ENCODE measurements at places on chromosomes 2 and 18.

DNA sequence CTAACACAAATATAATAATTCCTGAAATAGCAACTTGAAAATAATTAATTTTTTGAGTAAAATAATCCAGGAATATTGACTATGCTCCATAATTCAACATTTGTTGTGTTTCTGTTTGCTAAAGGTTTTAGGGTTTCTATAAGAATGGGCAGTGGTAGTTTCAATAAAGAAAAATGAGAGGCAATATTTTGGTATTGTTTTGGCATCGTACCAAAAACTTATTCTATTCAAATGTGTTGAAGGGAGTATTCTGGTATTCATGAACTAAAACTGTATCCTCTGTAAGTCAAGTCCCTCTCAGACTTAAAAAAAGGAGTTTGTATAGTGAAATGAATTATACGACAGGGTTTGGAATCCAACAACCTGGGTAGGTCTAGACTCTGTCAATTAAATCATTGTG lies 1245.6 kb upstream of the CELF4 start:
- no peak for DNase-seq

GRCh38 chr2:105038383-105039061 lies 653 bp downstream of the MRPS9 start:
- DNase-seq, result no peak

- DNase-seq, result no peak
Observed at GRCh38 chr2:29377788-29378187, 262.6 kb downstream of the CLIP4 start.

DNA sequence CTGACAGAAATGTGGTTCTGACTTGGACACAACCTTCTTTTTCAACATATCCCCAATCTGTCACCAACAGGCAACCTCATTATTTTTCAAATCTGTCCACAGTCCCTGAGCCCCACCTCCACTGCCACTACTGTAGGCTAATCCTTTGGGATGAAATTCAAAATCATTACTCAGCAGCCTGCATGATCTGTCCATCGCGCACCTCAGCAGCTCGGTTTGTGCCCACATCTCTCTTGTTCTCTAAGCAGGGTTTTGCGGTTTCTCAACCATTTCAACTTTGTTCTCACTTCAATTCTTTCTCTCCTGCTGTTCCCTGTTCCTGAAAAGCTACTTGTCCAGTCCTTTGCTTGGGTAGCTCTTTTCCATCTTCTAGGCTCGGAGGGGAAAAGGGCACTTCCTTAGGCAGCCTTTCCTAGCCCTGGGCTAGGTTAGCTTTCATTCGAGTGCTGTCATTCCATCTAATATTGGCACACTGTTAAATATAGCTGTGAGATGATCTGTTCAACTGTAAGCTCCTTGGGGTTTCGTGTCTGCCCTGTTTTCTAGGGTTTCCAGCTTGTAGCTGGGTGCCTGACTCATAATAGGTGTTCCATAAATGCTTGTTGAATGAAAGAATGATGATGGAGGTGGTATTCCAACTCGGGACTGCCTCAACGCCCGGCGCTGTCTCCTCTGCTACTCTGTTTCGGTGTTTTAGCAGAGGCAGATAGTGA lies 653 bp upstream of the ANKAR start:
- DNase-seq, result no peak

- no peak for DNase-seq
Observed at GRCh38 chr2:203246646-203247045, 7.8 kb downstream of the CYP20A1 start.

GRCh38 chr2:45494275-45494977 lies 116.6 kb downstream of the SRBD1 start:
- peak; percentile 53 for DNase-seq

GRCh38 chr2:38190542-38191218 lies 114.7 kb upstream of the CYP1B1 start:
- DNase-seq, result no peak

- peak; percentile 2 for DNase-seq
Observed at GRCh38 chr2:129192841-129193253, 786.6 kb upstream of the RAB6C start.

DNA sequence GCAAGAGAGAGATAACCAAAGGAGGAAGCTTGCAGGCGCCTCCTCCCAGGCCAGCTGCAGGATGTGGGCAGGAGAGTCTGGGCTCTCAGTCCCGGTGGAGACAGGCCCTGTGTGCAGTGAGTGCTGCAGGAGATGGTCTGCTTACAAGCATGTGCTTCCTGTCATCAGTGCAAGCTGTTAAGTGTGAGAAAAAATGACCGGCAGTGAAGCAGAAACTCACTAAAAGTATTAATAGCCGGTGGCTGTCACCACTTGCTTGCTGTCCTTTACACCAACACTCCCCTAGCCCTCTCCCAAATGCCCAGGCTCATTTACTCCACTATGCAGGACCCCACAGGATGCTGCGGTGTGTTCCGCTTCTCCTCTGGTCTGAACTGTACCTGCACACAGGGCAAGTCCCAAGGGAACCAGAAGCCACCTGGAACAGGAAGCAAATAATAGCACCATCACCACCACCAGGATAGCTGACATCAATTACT lies 435.6 kb upstream of the HS6ST1 start:
- no peak for DNase-seq

DNA sequence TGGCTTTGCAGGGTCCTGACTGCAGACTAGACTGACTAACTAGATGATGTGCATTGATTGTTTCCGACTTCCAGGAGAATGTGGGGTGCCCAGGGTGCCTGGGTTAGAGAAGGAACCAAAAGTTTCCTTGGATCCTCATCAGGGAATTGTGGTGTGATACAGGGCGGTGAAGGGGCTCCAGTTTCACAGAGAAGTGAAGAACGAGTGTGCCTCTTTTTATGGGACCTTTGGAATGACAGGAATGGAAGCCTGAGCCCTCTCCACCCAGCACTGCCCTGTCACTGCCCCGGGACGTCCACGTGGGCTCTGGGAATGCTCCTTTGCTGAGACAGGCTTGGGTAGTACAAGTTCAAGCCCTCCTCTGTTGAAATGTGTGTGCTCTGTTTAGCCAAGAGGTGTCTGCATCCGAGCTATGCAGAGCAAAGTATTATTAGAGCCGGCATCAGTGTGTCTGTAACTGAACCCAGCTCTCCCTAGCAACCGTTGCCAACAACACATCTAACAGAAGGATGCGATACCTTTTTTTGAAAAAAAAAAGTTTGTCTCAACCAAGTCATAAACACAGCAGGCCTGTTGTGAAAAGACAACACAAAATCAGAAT lies 183.6 kb downstream of the SMAD7 start:
- DNase-seq, result no peak

GRCh38 chr2:133167990-133168389 lies 400.3 kb downstream of the NCKAP5 start:
- DNase-seq, result no peak

- DNase-seq, result no peak
Observed at GRCh38 chr2:226217191-226217590, 582.4 kb downstream of the IRS1 start.

Measured in Caki2 (cell line).